ENCODE measurements at places on chromosomes 3 and 15.

DNA sequence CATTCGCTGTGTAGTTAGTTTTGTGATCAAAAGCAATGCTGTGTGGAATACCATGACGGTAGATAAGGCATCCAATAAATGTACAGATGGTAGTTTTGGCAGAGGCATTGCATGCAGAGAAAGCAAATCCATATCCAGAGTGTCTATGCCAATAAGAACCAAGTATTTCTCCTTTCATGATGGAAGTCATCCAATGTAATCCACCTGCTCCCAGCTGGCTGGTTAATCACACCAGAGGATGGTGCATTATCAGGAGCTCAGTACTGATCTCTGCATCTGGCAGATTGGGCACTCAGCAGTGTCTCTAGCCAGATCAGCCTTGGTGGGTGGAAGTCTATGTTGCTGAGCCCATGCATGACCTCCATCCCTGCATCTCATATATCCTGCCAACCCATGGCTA, 677.7 kb upstream of the NECTIN3 start:
- H3K27me3 ChIP-seq: no peaks in the 10 kb centered on the region
- H3K4me1 ChIP-seq: no peaks in the 10 kb centered on the region
- no peak overlapping the region for H3K4me3 ChIP-seq
- no peak for DNase-seq

DNA sequence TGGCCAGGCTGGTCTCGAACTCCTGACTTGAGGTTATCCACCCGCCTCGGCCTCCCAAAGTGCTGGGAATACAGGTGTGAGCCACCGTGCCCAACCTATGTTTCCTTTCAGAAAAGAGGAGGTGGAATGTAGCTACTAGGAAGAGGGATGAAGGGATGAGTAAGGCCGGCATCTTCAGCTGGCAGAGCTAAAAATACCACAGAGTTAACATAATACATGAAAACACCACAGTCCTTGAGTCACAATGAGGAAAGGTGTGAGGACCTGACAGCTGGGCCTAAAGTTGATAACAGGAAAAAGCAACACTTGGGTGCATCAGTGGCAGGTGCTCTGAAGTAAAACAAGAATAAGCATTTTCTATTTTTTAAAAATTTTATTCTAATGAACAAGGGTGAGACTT, 392.2 kb downstream of the DIPK2A start:
- DNase-seq: no peak
- no peaks in the 10 kb centered on the region for H3K27me3 ChIP-seq
- no peaks in the 10 kb centered on the region for H3K36me3 ChIP-seq
- H3K4me1 ChIP-seq: no peaks in the 10 kb centered on the region
- H3K27ac ChIP-seq: no peak overlapping the region
- H3K4me3 ChIP-seq: no peak overlapping the region

DNA sequence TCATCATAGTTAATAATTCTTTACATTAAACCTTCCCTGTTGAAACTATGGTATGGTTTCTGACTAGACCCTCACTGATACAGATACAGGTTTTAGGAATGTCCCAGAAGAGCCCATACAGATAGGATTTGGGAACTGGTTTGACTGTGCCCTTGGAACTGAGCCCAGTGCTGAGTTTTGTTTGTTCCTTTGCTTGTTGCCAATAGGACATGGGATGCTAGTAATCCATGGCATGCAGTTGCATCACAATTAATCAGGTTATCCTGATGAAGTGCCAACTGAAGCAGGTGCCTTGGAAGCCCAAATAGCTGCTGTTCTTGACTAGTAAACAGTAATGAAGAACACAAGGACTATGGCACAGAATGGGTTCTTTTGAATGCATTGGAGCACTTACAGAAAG, 230.6 kb downstream of the NEK10 start:
- H3K4me1 ChIP-seq: no peaks in the 10 kb centered on the region
- H3K36me3 ChIP-seq: no peaks in the 10 kb centered on the region
- no peak overlapping the region for H3K27ac ChIP-seq

DNA sequence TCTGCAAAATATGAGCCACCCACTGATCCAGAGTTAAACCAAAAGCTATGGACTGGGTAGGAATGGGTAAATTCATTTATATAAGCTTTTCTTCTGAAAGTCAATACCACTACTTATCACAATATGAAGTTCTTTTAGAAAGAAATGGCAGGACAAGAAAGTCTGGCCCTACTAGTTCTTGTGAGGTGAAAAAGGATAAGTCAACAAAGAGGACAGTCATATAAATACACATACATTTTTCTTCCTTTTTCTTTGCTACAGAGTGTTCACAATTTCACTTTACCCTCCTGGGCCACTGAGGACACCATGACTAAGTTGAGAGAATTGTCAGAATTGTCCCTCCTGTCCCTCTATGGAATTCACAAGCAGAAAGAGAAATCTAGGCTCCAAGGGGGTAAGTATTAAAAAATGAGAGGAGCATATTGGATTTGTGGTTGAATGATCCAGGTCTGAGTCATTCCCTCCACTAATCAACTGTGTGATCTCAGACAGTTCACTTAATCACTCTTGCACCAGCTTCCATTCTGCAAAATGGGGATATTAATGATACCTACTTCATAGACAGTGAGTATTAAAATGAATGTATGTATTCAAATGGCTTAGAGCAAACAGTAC, 27.6 kb downstream of the ACP3 start:
- H3K36me3 ChIP-seq: no peaks in the 10 kb centered on the region
- H3K27me3 ChIP-seq: peaks cover 7% of the 10 kb centered on the region
- no peaks in the 10 kb centered on the region for H3K4me1 ChIP-seq

GRCh38 chr3:186754871-186755270, 28.5 kb upstream of the EIF4A2 start:
- no peak for DNase-seq
- H3K4me1 ChIP-seq: peaks cover 5% of the 10 kb centered on the region
- no peaks in the 10 kb centered on the region for H3K36me3 ChIP-seq
- H3K27me3 ChIP-seq: peaks cover 33% of the 10 kb centered on the region
- no peak overlapping the region for H3K4me3 ChIP-seq

DNA sequence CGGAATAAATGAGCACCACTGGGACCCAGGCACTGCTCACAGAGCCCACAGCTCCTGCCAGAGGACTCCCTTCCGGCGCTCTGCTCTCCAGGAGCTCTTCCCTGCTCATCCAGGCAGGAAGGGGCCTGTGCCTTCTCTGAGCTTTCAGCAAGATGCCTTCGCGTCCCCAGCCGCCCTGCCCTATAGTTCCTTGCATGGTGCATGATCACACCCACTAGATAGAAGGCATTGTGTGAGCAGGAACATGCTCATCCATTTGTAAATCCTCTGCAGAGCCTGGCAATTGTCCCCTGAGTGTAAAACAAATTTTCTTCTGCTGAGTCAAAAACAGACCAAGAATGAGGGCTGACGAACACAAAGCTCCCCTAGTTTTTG, 181.6 kb downstream of the MEGF11 start:
- no peak overlapping the region for H3K27ac ChIP-seq
- H3K27me3 ChIP-seq: peaks cover 19% of the 10 kb centered on the region
- no peak overlapping the region for H3K4me3 ChIP-seq
- DNase-seq: no peak

- no peaks in the 10 kb centered on the region for H3K36me3 ChIP-seq
- no peak for DNase-seq
- H3K27me3 ChIP-seq: no peaks in the 10 kb centered on the region
- no peak overlapping the region for H3K27ac ChIP-seq
- no peak overlapping the region for H3K4me3 ChIP-seq
These were observed 166.1 kb downstream of the SPATA16 start for GRCh38 chr3:172974969-172975368.

- H3K27me3 ChIP-seq: peaks cover 6% of the 10 kb centered on the region
- H3K4me3 ChIP-seq: no peak overlapping the region
- peaks cover 29% of the 10 kb centered on the region for H3K4me1 ChIP-seq
- H3K27ac ChIP-seq: no peak overlapping the region
These were observed 10.9 kb upstream of the GPR171 start for GRCh38 chr3:151213881-151214280.

DNA sequence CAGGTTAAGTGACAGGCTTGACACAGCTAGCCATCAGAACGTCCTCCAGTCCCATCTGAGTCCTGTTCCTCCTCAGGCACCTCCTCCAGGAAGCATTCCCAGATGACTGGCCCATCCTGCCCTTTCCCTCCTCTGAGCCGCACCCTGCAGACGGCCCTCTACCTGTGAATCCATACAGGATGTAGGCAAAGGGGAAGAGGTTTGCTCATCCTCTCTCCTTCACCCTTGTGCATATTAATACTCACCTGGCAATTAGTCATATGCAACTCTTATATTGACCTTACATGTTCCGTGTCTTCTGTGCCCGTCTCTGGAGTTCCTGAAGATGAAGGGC, 61.9 kb downstream of the SMAD3 start:
- no peaks in the 10 kb centered on the region for H3K27me3 ChIP-seq
- H3K36me3 ChIP-seq: peaks cover 34% of the 10 kb centered on the region
- no peak overlapping the region for H3K27ac ChIP-seq
- peaks cover 82% of the 10 kb centered on the region for H3K4me1 ChIP-seq
- DNase-seq: no peak
- H3K4me3 ChIP-seq: no peak overlapping the region

DNA sequence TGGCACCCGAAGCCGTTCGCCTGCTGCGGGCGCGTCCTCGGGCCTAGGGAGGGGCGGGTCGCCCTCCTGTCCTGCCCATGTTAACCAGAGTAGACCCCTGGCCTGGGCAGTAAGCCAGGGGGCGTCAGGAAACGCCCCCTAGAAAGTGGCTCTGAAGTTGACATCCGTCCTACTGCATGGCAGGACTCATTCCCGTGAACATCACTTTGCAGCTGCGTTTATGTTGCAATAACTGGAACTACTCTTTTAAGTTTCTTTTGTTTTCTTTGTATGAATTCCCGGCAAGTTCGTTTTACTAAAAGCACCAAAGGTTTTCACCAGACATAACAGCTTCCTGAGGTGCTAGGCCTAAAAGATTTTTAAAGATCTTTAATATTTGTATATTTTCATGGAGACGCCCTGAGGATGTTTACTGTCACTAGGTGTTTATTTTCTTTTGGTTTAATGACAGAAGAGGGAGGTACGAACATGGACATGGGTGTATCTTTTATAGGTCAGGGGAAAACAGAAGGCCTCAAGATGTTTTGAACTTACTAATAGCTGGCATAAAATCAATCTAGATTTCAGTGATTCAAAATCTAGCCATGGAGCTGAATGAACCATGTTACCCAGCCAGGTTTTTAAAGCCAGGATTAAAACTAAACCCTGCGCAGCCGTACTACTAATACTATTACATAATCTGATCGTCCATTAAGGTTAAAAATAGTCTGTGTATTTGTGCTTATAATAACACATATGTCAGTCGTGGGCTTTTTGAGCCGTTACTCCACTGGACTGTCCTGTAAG, 1.0 kb downstream of the C15orf61 start:
- H3K4me3 ChIP-seq: peak overlapping the region; percentile 83
- H3K27ac ChIP-seq: peak overlapping the region; percentile 91
- H3K27me3 ChIP-seq: no peaks in the 10 kb centered on the region
- H3K36me3 ChIP-seq: no peaks in the 10 kb centered on the region
- peaks cover 33% of the 10 kb centered on the region for H3K4me1 ChIP-seq

DNA sequence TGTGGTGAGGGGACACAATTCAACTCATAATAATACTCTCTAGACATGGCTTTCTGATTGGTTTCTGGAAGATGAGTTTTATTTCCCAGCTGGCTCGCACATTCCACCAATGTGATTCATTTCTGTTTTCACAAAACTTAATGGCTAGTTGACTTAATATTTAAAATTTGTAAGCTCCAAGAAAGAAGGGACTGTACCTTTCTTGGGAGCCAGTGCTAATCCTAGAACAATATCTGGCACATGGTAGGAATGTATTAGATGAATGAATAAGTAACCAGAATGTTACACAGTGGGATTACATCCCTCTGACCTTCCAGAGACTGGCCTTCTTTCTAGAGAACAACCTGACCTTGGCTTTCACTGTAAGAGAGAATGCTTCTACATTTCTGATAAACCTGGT, 262.8 kb downstream of the RORA start:
- H3K4me1 ChIP-seq: no peaks in the 10 kb centered on the region
- no peak overlapping the region for H3K4me3 ChIP-seq
- H3K36me3 ChIP-seq: no peaks in the 10 kb centered on the region
- H3K27ac ChIP-seq: no peak overlapping the region

DNA sequence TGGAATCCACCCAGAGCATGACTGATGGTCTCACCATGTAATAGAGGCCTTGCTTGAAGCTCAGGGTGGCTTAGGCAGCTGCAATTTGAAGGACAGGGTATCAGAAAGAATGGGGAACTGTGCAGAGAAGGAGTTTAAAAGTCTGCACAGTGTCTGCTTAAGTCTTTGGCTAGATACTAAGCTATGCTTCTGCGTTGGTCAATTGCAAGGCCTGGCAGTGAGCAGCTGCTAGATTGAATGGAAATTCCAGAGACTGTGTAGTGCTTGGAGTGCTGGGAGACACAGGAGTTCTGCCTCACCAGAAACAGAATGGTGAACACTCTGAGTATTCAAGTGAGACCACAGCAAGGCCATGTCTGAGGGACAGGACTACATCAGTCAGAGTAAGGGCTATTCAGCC, 17.3 kb upstream of the ATP10A start:
- H3K27me3 ChIP-seq: peaks cover 5% of the 10 kb centered on the region
- no peaks in the 10 kb centered on the region for H3K4me1 ChIP-seq
- no peak for DNase-seq

- H3K27ac ChIP-seq: no peak overlapping the region
- H3K36me3 ChIP-seq: no peaks in the 10 kb centered on the region
- H3K4me3 ChIP-seq: no peak overlapping the region
These were observed 53.3 kb upstream of the GLCE start for GRCh38 chr15:69107025-69107620.

GRCh38 chr15:78838489-78838888, 27.2 kb upstream of the ADAMTS7 start:
- peaks cover 34% of the 10 kb centered on the region for H3K27me3 ChIP-seq
- H3K4me1 ChIP-seq: no peaks in the 10 kb centered on the region
- no peak for DNase-seq
- no peak overlapping the region for H3K4me3 ChIP-seq

GRCh38 chr3:150194513-150194912, 213.6 kb upstream of the TSC22D2 start:
- DNase-seq: no peak
- H3K36me3 ChIP-seq: no peaks in the 10 kb centered on the region
- H3K4me1 ChIP-seq: no peaks in the 10 kb centered on the region
- H3K27ac ChIP-seq: no peak overlapping the region
- no peak overlapping the region for H3K4me3 ChIP-seq

DNA sequence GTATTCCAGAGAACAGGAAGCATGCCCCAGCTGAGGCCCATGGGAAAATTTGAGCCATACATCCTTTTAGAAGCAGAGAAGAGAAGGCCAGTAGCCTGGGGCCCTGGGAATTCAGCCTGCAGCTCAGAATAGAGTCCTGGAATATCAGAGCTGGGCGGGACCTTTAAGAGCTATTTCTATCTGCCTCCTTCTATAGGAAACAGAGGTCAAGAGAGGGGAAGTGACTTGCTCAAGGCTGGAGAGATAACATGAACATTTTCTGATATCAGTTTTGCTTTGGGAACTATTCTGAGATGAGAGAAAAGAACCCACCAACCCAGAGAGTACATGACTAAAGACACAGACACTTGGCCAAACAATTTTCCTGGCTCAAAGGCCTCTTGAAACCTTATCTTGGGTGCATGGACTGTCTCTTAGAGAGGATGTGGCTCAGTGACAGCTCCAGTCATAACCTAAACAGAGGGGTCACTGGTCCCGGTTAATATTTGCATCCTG, 26.0 kb downstream of the MASP1 start:
- no peaks in the 10 kb centered on the region for H3K36me3 ChIP-seq
- H3K4me1 ChIP-seq: no peaks in the 10 kb centered on the region
- H3K27me3 ChIP-seq: peaks cover 7% of the 10 kb centered on the region
- no peak for DNase-seq
- no peak overlapping the region for H3K4me3 ChIP-seq

Measured in activated naive CD4-positive, alpha-beta T cell treated with anti-CD3 and anti-CD28 coated beads, Interleukin-2, amount 10 ng/mL, durations not matched to agents 7 days and 5 days (primary cell).